ENCODE measurements at places on chromosomes 16 and 17.

DNA sequence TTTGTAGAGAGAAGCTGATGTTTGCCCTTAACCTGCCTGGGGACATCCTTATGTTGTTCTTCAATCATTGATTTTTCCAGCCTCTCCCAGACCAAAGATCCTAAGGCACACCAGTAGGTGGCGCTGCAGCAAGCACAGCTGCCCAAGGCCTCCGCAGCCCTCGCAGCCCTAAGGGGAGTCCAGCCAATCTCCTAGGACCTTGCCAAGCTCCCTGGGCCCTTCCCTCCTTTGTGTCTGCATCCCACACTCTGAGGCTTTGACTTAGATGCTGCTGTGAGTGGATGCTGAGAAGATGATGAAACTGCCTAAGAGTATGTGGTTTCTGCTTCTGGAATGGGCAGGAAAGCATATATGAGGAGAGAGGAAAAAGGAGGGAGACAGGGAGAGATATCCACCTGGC is 47.1 kb downstream of the SPACA3 start:
- DNase-seq = no peak

DNA sequence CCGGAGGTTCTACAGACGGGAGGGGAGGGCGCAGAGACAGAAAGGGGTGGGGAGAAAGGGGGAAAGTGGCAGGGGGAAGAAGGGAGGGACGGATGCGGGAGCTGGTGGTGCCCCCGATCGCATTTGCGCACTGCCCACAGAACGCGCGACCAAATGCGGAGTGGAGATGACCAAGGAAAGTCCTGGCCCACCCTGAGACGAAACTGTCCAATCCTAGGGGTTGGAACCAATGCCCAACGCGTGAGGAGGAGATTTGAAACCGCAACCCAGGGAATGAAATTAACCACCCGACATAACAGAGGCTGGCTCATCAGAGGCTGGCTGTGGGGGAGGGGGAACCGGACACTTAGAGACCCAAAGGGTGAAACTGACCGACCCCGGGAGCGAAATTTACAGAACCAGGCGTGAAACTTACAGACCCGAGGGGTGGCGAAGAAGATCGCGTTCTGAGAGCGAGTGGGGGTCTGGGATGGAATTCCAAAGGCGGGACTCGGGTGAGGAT is 1.4 kb downstream of the HES7 start:
- no peak for DNase-seq

DNA sequence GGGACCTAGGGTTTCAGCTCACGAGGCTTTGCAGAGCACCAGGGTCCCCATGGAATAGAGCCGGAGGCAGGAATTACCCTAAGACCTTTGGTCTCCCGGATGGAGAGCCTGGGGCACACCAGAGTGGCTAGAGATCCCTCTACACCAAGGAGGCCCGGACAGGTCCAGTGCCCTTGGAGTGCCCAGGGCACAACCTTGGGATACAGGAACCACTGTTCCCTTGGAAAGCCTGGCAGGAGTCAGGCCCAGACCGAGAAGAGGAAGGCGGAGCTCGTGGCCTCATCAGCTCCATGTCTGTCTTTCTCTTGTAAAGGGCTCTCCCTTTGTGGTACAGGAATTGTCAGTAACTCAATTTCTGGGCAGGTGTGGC is 3.8 kb upstream of the DBNDD1 start:
- DNase-seq = no peak

DNA sequence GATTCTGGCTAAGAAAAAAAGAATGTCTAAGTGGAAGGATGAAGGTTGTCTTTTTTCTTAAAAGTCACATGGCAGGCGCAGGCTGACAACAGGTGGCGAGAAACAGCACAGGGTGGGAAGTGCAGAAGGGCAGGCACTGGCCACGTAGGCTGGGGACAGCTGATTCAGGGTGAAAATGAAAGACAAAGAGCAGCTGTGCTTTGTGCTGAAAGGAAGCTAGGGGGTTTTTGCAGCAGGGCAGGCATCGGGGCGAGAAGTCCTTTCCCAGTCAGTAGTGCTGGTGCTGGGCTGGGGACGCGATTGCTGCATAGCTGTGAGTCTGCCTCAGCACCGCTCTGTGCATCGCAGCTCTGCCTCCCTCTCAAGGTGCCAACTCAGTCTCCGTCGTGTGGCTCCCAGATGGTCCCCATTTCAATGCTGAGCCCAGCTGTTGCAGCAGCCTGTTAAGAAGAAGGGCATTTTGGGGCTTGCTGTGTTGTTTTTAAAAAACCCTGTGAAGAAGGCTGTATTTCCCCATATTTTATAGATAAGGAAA is 183.1 kb upstream of the CCL2 start:
- DNase-seq = no peak

- no peak for DNase-seq
Measured at GRCh38 chr16:31224092-31224955, 7.4 kb upstream of the PYDC1 start.

DNA sequence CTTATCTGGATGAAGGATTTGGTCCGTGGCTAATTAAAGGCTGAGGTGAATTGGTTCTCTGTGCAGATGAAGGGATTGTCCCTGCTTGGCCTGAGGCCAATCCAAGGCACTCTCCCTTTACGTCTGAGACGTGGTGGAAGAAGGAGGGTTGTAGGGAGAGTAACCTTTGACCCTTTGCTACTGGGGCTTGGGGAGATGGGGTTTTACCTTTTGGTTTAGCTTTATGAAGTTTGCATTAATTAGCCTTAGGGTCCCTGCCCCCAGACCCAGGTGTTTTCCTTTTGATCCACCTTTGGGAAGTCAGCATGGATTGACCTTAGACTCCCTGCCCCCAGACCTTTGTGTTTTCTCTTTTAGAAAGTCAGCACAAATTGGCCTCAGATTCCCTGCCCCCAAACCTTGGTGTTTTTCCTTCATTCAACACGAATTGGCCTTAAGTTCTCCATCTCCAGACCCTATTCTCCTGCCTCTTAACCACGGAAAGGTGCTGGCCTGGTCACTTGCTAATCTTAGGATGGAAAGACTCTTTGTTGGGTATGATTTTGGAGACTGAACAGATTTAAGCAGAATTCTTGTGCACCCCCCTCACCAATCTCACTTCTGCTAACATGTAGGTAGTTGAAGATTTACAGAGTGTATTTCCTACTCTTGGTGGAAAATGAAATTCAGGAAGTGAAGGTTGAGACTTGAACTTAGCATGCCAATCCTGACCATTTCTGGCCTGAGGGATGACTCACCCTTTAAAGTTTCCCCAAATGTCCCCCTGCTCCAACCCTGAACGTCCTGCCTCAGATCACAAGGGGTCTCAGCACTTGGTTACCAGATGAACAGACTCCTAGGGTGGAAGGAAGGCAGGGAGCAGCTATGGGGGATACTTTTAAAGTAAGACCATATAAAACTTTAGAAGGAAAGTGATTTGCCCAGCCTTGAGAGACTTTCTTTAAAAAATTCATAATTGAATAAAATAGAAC is 23.1 kb upstream of the MMD start:
- DNase-seq = no peak

DNA sequence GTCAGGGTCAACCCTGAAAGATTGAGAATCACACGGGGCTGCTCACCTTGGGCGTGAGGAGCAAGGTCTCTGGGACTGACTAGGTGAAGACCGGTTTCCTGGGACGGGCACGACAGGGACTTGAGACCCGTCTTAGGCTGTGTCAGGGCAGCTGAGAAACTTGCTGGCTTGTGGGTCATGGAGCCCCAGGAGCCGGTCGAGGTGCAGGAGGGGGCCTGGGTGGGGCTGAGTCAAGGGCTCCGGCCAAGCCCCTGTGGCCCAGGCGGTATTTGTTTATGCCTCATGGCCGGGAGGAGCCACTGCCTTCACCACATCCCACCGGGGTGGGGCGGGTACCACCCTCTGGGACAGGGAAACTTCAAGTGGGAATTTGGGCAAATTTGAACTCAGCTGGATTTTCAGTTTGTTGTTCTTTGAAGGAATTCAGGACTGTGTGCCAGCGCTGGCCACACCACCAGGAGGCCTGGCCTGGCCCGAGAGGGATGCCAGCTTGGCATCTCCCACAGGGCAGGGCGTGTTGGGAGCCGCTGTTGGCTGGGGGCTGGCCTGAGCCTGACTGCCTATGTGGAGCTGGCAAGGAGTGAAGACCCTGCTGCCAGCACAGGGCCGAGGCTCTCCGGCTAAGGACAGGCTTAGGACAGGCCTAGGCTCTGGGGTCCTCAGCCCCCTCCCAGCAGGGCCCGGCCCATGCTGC is 116.1 kb downstream of the METRNL start:
- no peak for DNase-seq

DNA sequence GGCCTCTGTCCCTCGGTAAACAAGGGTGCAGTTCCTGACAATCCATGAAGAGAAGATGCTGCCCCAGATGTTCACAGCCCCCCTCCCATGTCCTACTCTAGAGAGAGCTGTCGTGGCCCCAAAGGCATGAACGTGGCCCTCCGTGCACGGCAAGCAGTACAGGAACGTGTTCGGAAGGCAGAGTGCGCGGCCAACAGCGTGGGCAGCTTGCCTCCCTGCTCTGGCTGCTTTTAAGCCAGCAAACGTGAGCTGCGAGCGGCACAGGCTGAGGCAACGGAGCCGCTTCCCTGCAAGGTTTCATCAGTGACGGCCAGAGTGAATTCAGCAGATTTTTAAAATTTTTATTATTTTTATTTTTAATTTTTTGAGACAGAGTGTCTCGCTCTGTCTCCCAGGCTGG is 37.2 kb downstream of the PEMT start:
- no peak for DNase-seq

- no peak for DNase-seq
Measured at GRCh38 chr17:47066095-47066494, 87.0 kb upstream of the RPRML start.

- no peak for DNase-seq
Measured at GRCh38 chr16:82626791-82627261, at the start of gene CDH13. Gene CDH13, plus strand, starts transcription at chr16:82626969.

GRCh38 chr17:14737984-14738651 is 437.2 kb downstream of the HS3ST3B1 start:
- no peak for DNase-seq

GRCh38 chr16:1917056-1917664 is 1.1 kb downstream of the HS3ST6 start:
- DNase-seq = no peak

DNA sequence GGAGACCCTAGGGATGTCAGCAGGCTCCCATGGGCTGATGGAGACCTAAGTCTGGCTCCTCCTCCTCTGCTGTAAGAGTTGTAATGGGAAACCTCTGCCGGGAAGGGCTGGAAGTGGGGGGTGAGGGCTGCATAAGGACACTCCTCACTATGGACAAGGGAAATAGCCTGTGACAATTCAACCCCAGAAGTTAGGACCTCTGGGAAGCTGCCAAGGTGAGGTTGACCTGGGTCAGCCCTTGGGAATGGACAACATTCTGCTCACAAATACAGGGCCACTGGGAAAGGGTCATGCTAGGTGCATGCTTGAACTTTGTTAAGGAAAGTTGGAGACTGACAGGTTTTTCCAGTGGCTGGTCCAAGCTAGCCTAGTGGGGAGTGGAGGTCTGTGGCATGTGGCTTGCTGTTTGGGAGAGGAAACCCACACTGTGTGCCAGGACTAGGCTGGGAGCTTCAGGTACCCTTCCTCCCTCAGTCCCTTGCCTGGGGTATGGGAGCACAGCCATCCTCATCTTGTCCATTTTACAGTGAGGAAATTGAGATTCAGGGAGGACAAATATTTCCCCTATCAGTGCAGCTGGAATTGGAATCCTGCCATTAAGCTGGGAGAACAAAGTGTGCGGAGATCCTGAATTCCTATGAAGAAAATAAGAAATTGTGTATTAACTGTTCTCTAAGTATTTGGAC is 190.4 kb downstream of the SALL1 start:
- DNase-seq = no peak

DNA sequence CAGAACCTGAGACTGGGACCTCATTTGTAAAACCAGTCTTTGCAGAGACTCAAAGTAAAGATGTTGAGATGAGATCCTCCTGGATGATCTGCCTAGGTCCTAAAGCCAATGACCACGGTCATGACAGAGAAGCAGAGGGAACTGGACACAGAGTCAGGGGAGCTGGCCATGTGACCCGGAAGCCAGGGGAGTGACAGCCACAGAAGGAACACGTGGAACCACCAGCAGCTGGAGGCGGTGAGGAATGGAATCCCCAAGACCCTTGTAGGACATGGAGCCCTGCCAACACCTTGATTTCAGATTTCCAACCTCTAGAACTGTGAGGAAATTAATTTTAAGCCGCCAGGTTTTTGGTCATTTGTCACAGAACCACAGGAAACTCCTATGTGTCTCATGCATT is 37.0 kb downstream of the USP22 start:
- no peak for DNase-seq

DNA sequence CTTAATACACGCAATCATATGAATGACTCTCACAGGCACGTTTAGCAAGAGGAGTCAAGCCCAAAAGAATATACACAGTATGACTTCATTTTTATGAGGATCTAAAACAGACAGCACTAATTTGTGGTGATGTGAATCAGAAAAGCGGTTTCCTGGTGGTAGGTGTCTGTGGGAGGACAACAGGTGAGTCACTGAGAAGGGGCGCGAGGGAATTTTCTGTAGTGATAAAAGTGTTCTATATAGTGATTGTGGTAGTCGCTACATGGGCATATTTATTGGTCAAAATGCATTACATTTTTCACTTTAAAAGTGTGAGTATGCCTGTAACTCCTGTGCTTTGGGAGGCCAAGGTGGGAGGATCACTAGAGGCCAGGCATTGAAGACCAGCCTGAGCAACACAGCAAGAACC is 7.6 kb upstream of the TNRC6A start:
- peak; percentile 12 for DNase-seq

- no peak for DNase-seq
Measured at GRCh38 chr16:54248863-54249710, 37.5 kb downstream of the IRX3 start.

DNA sequence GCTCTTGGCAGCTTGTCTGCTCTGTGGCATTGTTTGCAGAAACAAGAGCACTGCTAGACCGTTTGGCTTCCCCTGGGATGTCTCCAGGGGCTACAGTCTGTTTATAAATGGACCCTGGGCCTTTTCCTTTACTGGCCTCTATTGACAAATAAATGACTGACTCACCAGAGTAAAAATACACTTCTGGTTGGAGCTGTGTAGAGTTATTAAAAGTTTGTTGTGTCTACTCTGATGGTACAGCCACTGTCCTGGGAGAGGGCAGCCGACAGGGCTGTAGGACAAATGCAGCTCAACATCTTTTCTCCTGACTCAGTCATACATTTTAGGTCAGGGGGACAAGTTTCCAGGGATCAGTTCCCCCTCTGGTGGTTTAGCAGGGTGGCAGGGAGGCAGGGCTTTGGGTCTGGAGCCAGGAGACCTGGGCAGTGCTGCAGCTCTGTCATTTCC is 30.0 kb downstream of the FOXL1 start:
- DNase-seq = no peak

DNA sequence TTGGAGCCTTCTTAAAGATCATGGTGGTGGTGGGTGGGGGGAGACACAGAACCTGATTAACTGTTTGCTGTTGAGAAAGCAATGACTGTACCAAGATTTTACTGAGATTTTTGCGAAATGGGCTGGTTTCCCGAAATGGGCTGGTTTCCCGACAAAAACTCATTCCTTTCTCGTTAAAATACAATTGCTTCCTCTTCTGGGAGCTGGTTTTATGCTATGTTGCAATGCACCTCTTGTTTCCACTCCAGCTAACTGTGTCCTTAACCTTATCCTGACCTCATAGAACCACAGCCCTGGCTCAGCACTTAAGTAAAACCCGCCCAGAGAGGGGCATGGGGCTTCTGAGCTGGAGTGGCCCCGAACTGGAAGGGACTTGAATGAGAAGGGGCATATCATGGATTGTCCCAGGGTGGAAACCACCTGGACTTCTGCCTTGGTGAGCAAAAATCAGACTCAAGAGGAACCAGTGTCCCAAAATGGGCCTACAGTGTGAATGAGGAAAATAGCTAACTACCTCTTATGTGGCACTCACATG is 20.9 kb downstream of the FAM20A start:
- DNase-seq = no peak

Measured in activated CD8-positive, alpha-beta memory T cell treated with anti-CD3 and anti-CD28 coated beads for 48 hours (primary cell).